ENCODE measurements at places on chromosomes 11 and 22. TPM values are rescaled to one million over a fixed set of nuclear protein-coding genes. Genes with fewer than 3 reads are reported as not detected.

CNGA4 gene
- total RNA-seq, result 2.3 TPM

MIAT gene
- 349 TPM for total RNA-seq

DNA sequence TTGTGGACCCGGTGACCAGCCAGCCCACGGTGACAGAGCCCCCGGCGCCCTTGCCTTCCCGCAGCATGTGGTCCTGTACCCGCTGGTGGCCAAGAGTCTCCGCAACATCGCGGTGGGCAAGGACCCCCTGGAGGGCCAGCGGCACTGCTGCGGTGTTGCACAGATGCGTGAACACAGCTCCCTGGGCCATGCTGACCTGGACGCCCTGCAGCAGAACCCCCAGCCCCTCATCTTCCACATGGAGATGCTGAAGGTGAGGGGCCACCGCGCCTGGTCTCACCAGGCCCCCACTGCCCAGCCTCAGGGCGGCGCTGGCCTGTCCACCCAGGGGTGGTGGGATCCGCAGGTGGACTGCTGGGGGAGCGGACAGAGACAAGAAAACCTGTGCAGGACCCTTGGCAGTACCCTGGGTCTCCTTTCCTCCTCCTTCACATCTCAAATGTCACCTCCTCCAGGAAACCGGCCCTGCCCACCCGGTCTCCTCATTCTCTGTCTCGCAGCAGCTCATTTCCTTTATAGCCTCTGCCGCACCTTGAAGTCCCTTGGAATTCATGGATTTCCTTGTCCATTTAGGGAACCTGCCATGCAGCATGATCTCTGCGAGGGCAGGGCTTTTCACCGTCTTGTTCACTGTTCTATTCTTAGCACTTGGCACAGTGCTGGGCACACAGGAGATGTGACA, 6.5 kb downstream of the AIP start:
- no peak for DNase-seq

DNA sequence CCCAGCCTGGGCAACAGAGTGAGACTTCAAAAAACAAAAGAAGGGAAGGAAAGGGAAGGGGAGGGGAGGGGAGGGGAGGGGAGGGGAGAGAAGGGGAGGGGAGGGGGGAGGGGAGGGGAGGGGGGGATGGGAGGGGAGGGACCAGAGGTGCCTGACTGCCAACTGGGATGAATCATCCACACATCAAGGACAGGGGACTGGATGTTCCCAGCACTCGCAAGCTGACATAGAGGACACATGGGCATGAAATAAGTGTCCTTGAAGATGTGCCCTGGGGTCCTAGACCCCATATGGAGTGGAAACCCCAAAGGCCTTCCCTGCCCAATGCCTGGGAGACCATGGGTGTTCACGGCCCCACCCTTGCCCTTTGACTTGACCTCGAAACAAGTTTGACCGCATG, 19.8 kb downstream of the TST start:
- no peak for DNase-seq
